Epithelial cell of prostate (primary cell): ENCODE measurements at places on chromosomes 4 and X.

DNA sequence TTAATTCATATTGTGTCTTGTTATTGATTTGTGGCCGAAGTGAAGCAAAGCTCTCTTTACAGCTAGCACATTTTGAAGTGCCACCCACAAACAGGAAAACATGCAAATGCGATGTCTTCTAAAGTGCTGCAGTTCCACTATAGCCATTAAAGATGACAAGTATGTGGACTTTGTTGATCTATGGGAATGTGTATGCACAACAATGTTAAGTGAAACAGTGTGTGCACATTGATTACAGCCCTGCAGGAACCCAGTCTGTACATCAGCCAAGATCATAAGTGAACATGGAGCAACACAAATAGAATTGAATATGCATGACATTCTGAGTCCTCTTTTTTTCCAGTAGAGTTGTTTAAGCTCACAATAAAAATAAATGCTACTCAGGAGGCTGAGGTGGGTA is 43.0 kb downstream of the TFDP3 start:
- no peak for DNase-seq

DNA sequence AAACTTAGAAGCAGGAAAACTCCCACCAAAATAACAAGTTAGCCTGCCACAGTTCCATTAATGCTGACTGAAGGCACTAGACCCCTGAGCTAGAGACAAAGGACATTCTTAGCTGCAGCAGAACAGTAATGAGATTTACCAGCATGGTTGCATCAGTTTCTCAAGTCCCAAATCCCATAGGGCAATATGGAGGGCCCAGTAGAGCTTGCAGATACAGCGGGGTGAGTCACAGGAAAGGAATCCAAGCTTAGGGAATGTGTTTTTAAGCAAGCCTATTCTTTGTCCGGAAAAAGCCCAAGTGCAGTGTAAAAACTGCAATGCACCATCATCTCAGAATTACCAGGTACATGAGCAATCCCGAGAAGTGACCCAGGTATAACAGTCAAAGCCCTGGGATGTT is 51.3 kb upstream of the EXOC1L start:
- DNase-seq: no peak

- no peak for DNase-seq
These were observed 994 bp downstream of the GALNT7 start for GRCh38 chr4:173169428-173170181.

DNA sequence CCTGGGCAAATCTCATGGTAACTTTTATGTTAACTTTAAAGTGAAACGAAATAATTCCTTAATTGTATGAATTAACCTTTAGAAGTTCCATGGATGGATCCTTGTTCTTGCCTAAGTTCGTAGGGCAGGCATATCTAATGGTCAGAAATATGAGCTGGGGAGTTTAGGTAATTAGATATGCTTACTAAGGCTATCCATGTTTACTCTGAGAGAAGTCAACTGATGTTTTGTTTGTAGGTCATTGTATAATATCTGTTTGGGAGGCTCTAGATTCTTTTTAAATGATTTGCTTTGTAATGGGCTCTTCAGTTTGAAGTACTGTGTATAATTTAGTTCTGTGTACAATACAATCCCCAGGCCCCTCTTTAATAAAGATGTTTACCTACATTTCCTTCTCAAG is 117.0 kb downstream of the DCK start:
- no peak for DNase-seq

DNA sequence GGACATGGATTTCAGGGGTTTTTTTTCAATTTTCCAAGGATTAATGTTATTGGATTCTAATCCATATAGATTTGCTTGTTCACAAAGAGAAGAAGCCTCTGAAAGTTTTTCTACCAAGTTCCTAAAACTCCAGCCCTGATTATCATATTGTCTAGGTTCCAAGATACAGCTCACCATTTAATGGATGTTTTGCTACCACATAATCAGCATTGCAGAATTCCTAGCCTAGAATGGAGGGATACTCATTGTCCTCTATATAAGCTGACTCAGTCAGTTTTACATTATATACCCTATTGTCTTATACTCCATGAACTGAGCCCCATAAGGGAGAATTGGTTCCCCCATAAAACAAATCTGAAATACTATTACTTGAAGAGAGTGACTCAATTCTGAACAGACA is 664.7 kb upstream of the FAM241A start:
- DNase-seq: no peak

DNA sequence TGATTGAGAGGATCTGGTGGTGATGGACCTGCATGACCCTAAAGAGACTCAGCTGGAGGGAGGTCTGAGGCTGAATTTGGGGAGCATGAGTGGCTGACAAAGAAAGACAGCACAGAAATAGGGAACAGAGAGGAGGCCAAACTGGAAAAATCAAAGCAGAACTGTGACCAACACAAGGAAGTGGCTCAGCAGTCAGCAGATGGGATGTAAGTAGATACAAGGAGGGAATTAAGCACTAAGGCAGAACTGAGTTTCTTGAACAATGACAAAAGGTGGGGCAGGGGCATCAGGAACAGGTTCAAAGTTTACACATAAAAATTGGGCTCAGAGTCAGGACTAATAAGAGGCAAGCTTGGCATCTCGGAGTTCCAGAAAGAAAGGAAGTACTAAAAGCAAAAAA is 144.3 kb upstream of the KLF3 start:
- DNase-seq: no peak

DNA sequence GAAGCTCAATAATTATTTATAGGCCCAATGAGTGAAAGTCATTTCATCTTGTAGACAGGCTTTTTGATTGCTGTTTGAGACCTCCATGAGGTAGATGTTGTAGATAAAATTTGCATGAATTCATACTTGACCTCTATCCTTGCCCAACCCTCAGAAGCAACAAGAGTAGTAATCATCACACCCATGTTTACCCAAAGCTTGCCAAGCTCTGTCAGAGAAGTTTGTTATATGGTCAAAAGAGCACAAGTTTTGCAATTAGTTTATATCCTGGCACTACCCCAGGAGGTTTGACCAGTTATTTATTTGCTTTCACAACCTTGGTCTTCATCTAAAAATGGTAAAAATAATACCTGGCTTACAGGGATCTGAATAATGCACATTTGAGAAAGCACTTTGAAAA is 20.7 kb downstream of the ADH7 start:
- peak; percentile 41 for DNase-seq

DNA sequence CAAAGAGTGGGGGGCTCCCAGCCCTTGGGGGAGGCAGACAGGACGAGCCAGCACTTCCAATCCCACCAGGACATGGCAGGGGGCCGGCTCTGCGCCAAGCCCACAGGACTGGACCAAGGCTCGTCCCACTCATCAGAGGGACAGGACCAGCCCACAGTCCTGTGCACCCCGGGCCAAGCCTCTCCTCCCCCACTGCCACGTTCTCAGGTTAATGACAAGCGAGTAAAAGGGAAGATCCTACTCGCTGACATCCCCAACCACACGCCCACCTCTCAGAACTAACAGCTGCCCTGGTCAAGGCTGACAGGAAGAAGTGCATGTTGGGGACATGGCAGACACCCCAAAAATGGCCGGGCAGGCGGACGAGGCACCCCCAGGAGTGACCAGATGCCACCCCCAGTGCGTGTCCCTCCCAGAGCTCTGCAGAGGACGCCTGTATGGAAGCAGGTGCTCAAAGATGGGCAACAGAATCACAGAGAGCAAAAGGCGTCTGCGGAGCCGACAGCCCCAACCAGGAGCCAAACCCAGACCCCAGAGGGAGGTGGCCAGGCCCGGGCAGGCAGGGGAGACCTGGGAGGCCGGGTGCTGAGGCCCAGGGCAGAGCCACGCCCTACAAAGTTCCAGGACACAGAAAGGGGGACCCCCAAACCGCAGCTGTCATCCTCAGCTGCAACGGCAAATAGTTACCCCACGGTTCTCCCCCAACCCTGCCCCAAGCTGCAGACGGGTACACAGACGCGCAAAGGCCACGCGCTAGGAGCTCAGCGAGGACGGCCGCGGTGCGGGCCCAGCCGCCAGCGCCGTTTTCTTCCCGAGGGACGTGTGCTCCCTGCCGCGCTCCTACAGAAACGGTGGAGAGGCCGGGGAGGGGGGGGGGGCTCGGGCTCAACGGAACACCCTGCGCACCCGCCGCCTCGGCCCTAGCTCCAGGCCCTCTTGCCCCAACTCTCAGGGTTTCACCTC is 1.7 kb downstream of the CTBP1 start:
- DNase-seq: no peak

DNA sequence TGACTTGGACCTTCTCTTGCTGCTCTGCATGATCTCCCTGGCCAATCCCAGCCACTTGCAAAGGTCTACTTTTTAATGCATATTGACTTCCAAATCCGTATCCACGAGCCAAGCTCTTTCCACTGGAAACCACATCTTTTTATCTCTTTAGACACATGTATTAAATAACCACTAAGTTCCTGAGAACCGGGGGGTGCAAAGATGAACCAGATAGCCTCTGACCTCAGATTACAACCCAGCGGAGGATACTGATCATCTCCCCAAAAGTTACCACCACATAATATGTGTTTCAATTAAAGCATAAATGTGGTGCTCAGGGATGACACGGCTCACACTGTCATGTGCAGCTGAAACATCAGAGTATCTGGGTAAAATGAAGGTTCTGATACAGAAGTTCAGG is 40.4 kb upstream of the FAM9B start:
- no peak for DNase-seq

DNA sequence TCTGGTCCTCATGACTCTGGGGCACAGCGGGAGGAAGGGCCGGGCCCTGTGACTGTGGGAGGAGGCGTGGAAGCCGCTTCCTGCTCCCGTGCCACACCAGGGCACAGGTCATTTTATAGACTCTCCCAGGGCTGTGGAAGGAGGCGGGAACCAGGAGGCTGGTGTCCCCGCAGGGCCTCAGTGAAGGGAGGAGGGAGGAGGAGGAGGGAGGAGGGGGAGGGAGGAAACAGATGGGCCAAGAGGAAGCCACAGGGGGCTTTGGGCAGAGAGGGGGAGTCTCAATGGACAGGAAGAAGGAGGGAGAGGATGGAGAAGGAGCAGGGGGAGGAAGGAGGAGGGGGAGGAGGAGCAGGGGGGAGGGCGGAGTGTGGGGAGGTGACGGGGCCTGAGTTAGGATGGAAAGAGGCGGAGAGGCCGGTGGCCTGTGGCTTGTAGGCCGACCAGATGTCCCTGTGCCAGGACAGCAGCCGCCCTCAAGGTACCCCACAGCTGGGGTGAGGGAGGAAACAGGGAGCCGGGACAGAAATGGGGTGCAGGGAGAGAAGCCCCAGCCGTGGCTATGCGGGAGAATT is 6.2 kb upstream of the PLCXD1 start:
- DNase-seq: no peak

DNA sequence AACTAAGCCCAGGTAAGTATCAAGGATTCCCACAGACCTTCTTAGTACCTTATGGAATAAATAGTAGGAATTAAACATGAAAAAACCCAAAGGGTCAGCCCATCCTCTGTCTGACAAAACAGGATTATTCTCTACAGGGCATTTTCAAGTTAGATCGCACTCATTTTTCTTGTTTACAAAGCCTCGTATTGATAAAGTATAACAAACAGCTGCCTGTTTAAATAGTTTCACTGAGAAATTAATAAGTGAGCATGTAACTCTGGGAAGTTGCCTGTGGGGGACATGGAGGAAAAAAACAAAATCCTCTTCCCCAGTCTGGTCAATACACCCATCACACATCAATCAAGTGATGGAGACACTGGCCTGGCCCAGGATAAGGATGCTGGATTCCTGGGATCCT is 48.5 kb downstream of the MAML3 start:
- DNase-seq: no peak

GRCh38 chrX:107845625-107846024 is 20.0 kb downstream of the MID2 start:
- DNase-seq: no peak

DNA sequence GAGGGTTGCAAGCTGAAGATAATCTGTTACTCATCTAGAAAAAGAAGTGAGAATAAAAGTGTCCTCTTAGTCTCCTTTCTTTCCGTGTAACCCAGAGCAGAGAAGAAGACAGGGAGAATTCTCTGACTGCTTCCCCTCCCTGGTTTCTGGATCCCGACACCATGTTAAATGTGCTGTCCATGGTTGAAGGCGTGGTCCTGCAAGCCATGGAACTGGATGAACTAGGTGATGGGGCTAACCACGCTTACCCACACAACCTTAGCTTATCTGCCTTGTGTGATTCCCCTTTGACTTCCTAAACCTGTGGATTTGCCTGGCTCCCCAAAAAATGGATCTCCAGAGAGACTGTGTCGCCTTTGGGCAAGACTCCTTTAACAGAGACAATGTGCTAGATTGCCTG is 907.6 kb downstream of the FSTL5 start:
- no peak for DNase-seq

GRCh38 chr4:74456849-74457395 is 12.0 kb downstream of the AREG start:
- DNase-seq: no peak

- DNase-seq: no peak
These were observed 28.1 kb upstream of the MAN2B2 start for GRCh38 chr4:6546681-6547447.

DNA sequence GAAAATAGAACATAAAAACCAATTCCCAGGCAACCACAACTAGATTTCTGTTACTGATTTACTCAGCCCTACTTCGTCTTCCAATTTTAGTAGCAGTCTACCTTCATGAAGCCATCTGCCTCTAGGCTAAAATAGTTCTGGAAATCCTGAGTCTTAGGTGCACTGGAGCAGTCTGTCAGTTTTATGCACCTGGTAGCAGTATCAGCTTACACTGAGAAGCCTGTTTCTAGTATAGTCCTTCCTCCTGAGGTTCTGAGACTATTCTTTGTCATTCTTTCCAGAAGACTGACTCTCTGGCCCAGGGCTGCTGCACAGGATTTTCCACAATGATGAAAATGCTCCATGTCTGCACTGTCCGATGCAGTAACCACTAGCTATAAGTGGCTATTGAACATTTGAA is 16.9 kb upstream of the HPRT1 start:
- no peak for DNase-seq

DNA sequence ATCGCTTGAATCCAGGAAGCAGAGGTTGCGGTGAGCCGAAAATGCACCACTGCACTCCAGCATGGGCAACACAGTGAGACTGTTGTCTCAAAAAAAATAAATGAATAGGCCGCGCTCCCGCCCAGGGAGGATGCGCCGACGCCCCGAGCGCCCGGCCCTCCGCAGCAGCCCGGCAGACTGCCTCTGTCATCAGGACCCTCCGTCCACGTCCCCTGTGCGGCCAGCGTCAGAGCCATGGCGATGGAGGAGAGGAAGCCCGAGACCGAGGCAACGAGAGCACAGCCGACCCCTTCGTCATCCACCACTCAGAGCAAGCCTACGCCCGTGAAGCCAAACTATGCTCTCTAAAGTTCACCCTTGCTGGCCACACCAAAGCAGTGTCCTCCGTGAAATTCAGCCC is 21.4 kb downstream of the LIAS start:
- no peak for DNase-seq

GRCh38 chr4:52094376-52095145 is 43.5 kb downstream of the SPATA18 start:
- no peak for DNase-seq

- no peak for DNase-seq
These were observed 1.2 kb downstream of the LINC00632 start for GRCh38 chrX:140710710-140711109.

DNA sequence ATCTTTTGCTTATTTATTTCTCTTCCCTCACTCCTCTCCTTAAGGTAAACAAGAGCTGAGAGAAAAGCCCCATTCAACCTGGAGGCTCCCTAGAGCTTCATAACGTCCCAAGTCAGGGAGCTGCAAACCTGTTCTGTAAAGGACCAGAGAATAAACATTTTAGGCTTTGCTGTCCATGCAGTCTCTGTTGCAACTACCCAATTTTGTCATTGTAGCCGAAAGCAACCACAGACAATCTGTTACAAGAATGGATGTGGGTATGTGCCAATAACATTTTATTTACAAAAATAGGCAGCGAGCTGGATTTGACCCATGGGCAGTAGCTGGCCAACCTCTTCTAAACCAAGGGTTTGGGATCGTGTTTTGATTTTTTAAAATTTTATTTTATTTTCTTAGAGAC is 71.3 kb upstream of the TBL1X start:
- no peak for DNase-seq
